ENCODE measurements at places on chromosomes 3 and 15.

- no peak for DNase-seq
Measured at GRCh38 chr3:138846262-138846791, 11.6 kb upstream of the PIK3CB start.

DNA sequence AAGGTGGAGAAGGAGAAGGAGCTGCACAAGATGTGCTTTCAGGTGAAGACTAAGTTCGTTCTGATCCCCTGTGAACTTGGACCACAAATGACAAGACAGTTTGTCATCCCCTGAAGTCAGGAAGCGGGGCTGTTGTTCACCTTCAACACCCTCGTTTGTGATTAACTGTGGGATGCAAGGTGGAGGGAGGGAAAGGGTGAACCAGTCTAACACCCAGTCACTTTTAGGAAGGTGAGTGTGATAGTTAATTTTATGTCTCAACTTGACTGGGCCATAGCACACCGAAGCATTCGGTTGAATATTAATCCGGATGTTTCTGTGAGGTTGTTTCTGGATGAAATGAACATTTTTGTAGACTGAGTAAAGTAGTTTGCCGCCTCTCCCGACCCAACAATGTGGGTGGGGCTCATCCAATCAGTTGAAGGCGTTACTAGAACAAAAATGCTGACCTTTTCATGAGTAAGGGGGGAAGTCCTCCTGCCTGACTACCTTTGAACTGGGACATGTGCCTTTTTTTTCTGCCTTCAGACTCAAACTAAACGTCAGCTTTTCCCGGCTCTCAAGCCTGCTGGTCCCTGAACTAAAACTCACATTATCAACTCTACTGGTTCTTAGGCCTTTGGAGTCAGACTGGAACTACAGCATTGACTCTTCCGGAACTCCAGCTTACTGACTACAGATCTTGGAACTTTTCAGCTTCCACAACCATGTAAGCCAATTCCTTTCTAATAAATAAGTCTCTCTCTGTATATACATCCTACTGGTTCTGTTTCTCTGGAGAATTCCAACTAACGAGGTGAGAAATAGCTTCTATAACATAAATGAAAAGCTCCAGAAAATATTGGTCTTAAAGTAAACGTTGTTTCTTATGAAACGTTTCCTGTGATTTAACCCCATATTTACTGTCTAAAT, 264.0 kb upstream of the SLITRK3 start:
- no peak for DNase-seq

DNA sequence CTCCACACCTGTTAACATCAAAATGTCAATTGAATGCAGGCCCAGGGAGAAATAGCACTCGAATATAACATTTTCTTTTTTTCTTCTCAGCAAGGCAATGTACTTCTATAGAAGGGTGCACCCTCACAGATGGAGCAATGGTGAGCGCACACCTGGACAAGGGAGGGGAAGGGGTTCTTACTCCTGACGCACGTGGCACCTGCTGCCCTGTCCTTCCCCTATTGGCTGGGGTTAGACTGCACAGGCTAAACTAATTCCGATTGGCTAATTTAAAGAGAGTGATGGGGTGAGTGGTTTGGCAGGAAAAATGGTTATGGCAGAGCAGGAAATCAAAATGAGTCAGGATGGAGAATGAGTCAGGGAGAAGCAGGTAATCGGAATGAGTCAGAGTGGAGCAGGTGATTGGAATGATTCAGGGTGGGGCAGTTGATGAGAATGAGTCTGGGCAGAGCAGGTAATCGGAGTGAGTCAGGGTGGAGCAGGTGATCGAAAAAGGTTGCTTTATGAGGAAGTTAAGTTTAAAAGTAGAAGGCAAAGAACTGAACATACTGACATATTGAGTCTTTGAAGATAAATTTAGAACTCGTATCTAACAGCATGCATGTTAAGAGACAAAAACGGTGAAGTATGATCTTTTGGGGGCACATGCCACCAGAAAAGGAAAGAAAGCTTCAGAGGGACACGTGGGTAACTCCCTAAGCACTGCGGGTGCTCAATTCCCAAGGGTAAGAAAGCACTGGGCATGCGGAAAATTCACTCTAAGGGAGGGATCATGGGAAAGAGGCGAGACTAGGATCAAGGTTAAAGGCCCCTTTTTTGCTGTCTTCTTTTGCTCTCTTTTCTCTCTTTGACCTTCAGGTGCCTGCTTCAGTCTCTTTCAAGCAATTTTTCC, 72.9 kb upstream of the GALNT15 start:
- no peak for DNase-seq

DNA sequence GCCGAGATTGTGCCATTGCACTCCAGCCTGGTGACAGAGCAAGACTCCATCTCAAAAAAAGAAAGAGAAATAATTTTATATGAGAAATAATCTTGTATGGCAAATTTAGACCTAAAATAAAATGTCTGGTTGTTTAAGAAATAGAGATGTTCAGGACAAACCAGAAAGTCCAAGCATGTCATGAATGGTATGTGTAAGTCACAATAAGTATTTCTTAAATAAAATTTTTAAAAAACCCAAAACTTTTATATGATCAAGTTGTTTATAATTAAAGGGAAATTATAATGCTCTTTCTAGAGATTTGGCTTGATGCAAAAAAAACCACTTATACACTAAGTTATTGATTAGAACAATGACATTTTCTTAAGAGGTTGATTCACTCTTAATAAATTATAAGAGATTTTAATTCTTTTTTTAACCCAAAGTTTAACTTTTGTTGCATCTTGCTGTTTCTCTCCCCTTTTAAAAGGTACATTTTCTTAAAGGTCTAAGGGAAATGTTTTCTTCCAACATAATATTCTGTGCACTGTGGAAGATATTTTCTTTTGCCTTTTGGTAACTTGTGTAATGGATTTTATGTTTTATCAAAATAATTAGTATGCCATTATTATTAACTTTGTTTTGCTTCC, 105.7 kb downstream of the RTP4 start:
- no peak for DNase-seq

DNA sequence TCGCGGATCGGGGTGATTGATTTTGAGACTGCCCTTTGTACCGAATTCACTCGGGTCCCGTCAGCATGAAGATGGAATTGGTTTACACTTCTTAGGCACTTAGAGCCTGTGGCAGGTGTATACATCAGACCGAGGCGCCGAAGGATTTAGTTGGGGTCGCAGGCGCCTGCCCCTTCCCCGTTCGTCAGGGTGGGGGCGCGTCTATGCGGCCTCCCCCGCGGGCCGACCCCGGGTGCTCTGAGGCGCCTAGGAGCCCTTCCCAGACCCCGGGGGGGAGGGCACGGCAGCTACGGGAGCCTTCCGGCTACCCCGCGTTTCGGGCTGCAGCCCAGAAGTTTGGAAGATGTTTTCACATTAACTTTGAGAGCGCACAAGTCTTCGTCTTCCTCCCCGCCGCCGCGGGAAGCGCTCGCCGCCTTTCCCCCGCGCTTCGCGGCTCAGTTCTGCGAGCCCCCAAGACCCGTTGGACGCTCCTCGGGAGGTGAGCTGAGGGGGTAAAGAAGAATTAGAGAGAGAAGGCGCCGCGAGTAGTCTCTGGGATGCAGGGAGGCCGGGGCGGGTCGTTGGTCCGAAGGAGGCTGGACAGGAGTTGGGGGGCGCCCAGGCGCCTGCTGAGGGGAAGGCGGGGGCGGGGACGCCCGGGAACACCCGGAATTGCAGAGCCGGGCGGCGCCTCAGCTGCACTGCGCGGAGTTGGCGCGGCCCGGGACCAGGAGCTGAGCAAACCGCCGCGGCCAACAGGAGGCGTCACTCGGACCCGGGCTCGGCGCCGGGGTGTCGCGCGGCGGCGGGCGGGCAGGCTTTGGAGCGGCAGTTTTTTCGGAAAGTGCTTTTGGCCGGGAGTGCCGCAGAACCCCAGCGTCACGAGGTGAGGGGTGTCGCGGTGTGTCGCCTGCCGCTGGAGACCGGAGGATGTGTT, 780 bp downstream of the TIPARP start:
- no peak for DNase-seq

- DNase-seq, result no peak
Measured at GRCh38 chr15:62799037-62799436, 243.5 kb upstream of the TPM1 start.

DNA sequence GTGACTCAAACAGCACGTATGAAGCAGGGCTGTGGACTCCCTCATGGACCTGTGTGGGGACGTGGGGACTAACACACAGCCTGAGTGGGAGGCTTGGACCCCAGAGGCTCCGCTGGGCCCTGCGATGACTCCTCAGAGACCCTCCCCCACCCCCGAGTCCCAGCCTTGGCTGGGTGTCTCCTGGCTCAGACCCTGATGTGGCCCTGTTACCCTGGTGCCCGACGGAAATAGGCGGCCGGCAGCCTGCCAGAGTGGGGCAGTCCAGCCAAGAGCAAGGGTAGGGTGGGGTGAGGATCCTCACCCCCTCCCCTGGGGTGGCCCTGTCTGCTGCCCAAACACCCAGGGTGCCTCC, 15.3 kb downstream of the TNK2 start:
- DNase-seq, result peak; percentile 89

All from NCI-H1092 (cell line).